ENCODE measurements at places on chromosomes 7 and 10. TPM values are rescaled to one million over a fixed set of nuclear protein-coding genes. Genes with fewer than 3 reads are reported as not detected.

PPP2R2D gene
- total RNA-seq, result 20.7 TPM

EPDR1 gene
- total RNA-seq, result 78.2 TPM

SLC18A3 gene
- total RNA-seq, result not detected

SAMD9 gene
- total RNA-seq, result 3.3 TPM

FBXO24 gene
- total RNA-seq, result 0.20 TPM

SUN3 gene
- 0.09 TPM for total RNA-seq

NME8 gene
- not detected for total RNA-seq

KIF20B gene
- total RNA-seq, result 16.9 TPM

RNF32 gene
- 1.3 TPM for total RNA-seq

FAM131B gene
- 0.23 TPM for total RNA-seq

ITIH2 gene
- total RNA-seq, result 0.38 TPM

STEAP4 gene
- total RNA-seq, result not detected

WDFY4 gene
- total RNA-seq, result not detected

NPC1L1 gene
- total RNA-seq, result 0.06 TPM

CCDC7 gene
- 0.61 TPM for total RNA-seq

MALRD1 gene
- total RNA-seq, result not detected

BAMBI gene
- 11.3 TPM for total RNA-seq

ACBD7 gene
- 1.4 TPM for total RNA-seq

CDC14C gene
- total RNA-seq, result not detected

MKLN1 gene
- total RNA-seq, result 34.3 TPM

HHEX gene
- 11.7 TPM for total RNA-seq

AGR3 gene
- total RNA-seq, result not detected

BRAF gene
- 6.6 TPM for total RNA-seq

LOXL4 gene
- total RNA-seq, result 1.5 TPM

A1CF gene
- 0.05 TPM for total RNA-seq

Data from A549 treated with Hydrocortisone at 1 μM for 4 hours (cell line).